Lower lobe of right lung (tissue), 2 donors: ENCODE measurements at places on chromosomes 2 and 18. TPM values are rescaled to one million over a fixed set of nuclear protein-coding genes. Genes with fewer than 3 reads are reported as not detected.

- no peak for DNase-seq
- H3K4me3 ChIP-seq, result no peak overlapping the region
- no peak overlapping the region for H3K27ac ChIP-seq
- no peaks in the 10 kb centered on the region for H3K4me1 ChIP-seq
- H3K27me3 ChIP-seq, result no peaks in the 10 kb centered on the region
These were observed 24.4 kb downstream of the EIF4E2 start for GRCh38 chr2:232574674-232575403.

- no peak overlapping the region for H3K4me3 ChIP-seq
- H3K27me3 ChIP-seq, result peaks cover 4% of the 10 kb centered on the region
- no peak for DNase-seq
- H3K4me1 ChIP-seq, result peaks cover 10% of the 10 kb centered on the region
- no peak overlapping the region for H3K27ac ChIP-seq
- H3K36me3 ChIP-seq, result no peaks in the 10 kb centered on the region
These were observed 94.8 kb upstream of the ZNF516 start for GRCh38 chr18:76589866-76590265.

The HNRNPA3 gene
- total RNA-seq, result 132 TPM

The KCNE4 gene
- total RNA-seq, result 1.2 TPM

The REG1A gene
- total RNA-seq, result not detected

- H3K27ac ChIP-seq, result peak overlapping the region; percentile 75
- H3K4me3 ChIP-seq, result peak overlapping the region; percentile 17
- no peaks in the 10 kb centered on the region for H3K27me3 ChIP-seq
- no peaks in the 10 kb centered on the region for H3K36me3 ChIP-seq
- peaks cover 93% of the 10 kb centered on the region for H3K4me1 ChIP-seq
These were observed 32.8 kb downstream of the LPIN2 start for GRCh38 chr18:2979871-2980790.

DNA sequence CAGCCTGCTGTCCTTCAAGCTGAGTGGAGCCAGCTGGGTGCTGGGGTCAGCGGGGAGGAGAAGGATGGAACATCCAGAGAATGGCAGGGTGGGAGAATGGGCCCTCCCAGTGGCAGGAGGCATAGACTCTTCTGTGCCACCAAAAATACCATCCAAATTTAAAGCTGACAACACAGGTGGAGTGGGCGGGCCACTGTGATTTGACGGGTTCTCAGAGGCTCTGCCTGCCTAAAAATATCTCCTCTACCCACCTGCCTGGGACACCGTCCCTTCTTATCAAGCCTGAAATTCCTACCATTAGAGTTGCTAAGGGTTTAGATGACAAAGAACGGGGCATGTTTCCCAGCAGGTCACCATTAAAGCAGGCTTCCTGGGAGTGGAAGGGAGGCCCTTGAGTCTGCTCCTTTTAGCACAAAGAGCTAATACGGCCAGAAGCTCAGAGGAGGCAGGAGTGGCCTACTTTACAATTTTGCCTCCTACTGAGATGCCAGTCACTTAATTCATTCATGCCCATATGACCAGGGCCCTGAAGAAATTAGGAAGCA lies 19.8 kb upstream of the MARCHF4 start:
- H3K27me3 ChIP-seq, result no peaks in the 10 kb centered on the region
- H3K4me3 ChIP-seq, result no peak overlapping the region
- no peaks in the 10 kb centered on the region for H3K36me3 ChIP-seq
- DNase-seq, result no peak
- H3K27ac ChIP-seq, result no peak overlapping the region
- H3K4me1 ChIP-seq, result no peaks in the 10 kb centered on the region

- H3K27me3 ChIP-seq, result no peaks in the 10 kb centered on the region
- no peaks in the 10 kb centered on the region for H3K36me3 ChIP-seq
- no peak overlapping the region for H3K4me3 ChIP-seq
- no peak overlapping the region for H3K27ac ChIP-seq
- H3K4me1 ChIP-seq, result no peaks in the 10 kb centered on the region
These were observed 115.1 kb downstream of the SH3BP4 start for GRCh38 chr2:235066895-235067294.

- peaks cover 22% of the 10 kb centered on the region for H3K4me1 ChIP-seq
- H3K27me3 ChIP-seq, result peaks cover 98% of the 10 kb centered on the region
- H3K27ac ChIP-seq, result no peak overlapping the region
- DNase-seq, result no peak
- no peak overlapping the region for H3K4me3 ChIP-seq
These were observed 1.8 kb downstream of the HOXD9 start for GRCh38 chr2:176124110-176124946.

DNA sequence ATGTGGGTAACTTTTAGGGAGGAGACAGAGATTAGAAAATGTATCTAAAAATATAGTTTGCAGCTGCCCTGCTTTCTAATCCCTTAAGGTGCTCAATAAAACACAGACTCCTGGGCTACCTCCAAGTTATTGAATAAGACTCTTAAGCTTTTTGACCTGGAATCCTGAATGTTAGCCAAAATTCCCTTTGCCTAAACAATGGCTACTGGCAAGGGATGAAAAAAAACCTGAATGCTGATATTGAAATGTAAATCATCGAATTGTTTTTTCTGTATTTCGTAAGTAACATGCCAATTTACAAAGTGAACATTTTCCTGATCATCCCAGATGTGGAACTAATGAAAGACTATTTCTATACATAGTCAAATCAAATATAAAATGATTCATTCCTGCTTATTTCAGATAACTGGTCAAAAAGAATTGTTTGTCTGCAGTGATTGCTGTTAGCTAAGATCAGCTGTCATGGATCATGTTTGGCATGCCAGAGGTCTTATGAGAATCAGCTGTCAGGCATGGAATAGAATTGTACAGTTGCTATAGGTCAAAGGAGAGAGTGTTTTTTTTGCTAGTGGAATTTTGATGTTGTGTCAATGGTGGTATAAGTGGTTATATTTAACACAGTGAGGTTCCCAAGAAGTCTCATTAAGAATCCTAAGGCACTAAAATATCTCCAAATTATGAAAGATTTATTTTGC lies 363.6 kb upstream of the CWC22 start:
- DNase-seq, result no peak
- no peak overlapping the region for H3K27ac ChIP-seq
- H3K4me3 ChIP-seq, result no peak overlapping the region
- H3K36me3 ChIP-seq, result no peaks in the 10 kb centered on the region
- H3K4me1 ChIP-seq, result no peaks in the 10 kb centered on the region

- H3K36me3 ChIP-seq, result no peaks in the 10 kb centered on the region
- no peak overlapping the region for H3K4me3 ChIP-seq
- no peak overlapping the region for H3K27ac ChIP-seq
- H3K4me1 ChIP-seq, result no peaks in the 10 kb centered on the region
- DNase-seq, result no peak
- no peaks in the 10 kb centered on the region for H3K27me3 ChIP-seq
These were observed 135.9 kb downstream of the RHBDD1 start for GRCh38 chr2:226971770-226972169.

DNA sequence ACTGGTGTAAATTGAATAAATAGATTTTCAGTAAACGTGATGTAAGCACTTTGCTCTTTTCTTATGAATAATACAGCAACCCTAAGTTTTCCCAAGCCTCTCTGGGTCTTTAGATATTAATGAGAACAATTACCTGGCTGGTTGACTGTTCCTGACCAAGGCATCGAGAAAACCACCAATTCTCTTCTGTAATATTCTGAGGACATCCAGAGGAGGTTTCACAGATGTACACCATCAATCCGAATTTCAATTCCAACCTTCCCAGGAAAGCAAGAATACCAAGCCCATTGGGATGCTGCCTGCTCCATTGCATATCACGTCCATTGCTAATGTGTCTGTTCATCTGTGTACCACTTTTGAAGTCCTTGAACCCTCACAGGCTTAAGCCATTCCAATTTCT lies 571.8 kb downstream of the NUP35 start:
- no peaks in the 10 kb centered on the region for H3K36me3 ChIP-seq
- H3K27me3 ChIP-seq, result no peaks in the 10 kb centered on the region
- no peaks in the 10 kb centered on the region for H3K4me1 ChIP-seq
- H3K27ac ChIP-seq, result no peak overlapping the region

GRCh38 chr2:62199392-62200125 lies 3.6 kb downstream of the B3GNT2 start:
- H3K4me1 ChIP-seq, result peaks cover 74% of the 10 kb centered on the region
- no peaks in the 10 kb centered on the region for H3K36me3 ChIP-seq
- H3K27me3 ChIP-seq, result no peaks in the 10 kb centered on the region
- DNase-seq, result no peak
- H3K27ac ChIP-seq, result no peak overlapping the region
